Uterus (tissue), 4 donors: ENCODE measurements at places on chromosomes 4 and X.

GRCh38 chr4:48085821-48086589 lies 48.0 kb downstream of the TXK start:
- no peak for DNase-seq

GRCh38 chr4:137541876-137542646 lies 9.8 kb upstream of the PCDH18 start:
- no peak for DNase-seq

DNA sequence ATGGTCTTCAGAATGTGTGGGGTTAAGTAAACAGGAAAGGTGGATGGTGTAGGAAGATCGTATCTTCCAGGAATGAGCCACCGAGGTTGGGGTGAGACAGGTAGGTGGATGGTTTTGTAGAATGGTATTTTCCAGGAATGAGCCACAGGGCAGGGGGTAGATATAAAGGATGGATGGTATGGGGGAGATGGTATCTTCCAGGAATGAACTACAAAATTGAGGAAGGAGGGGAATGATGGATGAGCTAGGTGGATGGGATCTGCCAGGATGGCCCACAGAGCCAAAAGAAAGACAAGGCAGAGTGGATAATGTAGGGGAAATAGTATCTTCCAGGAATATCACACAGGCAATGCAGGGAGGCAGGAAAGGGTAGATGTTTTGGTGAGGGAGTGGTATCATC lies 60.0 kb downstream of the MAOA start:
- no peak for DNase-seq

DNA sequence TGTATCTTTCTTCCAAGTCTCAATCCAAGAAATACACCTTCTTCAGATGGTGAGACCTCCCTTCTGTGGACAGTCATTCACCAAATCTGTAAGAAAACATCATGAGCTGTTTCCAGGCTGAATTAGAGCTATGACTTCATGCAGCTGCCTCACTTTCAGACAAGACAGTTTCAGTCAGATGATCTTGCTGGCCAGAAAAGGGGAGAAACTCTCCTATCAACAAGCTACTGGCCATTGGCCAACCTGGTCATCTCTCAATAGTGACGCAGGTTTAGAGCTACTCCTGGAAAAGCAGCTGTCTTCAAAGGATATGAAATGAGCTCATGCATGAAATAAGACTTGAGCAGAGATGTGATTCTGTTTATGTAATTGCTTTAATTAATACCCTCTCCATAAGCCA lies 69.6 kb upstream of the NDP start:
- peak; percentile 82 for DNase-seq

DNA sequence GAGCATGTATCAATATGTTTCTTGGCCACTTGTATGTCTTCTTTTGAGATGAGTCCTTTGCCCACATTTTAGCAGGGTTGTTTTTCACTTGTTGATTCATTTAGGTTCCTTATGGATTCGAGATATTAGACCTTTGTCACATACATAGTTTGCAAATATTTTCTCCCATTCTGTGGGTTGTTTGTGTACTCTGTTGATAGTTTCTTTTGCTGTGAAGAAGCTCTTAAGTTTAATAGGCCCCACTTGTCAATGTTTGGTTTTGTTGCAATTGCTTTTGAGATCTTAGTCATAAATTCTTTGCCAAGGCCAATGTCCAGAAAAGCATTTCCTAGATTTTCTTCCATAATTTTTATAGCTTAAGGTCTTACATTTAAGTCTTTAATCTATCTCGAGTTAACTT lies 280.7 kb upstream of the GALNT7 start:
- DNase-seq = no peak

- no peak for DNase-seq
These were observed 105.5 kb downstream of the MID1 start for GRCh38 chrX:10514891-10515290.

GRCh38 chrX:28835991-28836390 lies 248.7 kb downstream of the IL1RAPL1 start:
- no peak for DNase-seq

DNA sequence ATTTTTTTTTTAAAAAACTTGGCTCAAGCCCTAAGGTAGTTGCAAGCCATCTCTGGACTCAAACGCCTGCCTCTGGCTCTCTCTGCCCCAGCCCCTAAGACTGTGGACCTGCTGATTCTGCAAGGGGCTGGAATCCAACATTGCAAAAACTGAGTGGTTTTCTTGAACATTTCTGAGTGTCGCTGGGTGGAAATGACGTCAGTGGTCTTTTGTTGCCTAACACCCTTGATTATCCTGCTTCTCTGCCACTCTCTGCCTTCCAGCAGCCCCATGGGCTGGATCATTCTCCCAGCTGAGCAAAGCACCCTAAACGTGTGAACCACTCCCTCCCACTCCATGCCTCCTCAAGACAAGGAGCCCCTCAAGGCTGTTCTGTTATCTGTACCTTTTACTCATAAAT lies 16.6 kb downstream of the BST1 start:
- no peak for DNase-seq

- DNase-seq = no peak
These were observed 717 bp downstream of the GPM6B start for GRCh38 chrX:13816176-13816575.

- no peak for DNase-seq
These were observed 405.1 kb downstream of the KCNIP4 start for GRCh38 chr4:21543514-21543913.

DNA sequence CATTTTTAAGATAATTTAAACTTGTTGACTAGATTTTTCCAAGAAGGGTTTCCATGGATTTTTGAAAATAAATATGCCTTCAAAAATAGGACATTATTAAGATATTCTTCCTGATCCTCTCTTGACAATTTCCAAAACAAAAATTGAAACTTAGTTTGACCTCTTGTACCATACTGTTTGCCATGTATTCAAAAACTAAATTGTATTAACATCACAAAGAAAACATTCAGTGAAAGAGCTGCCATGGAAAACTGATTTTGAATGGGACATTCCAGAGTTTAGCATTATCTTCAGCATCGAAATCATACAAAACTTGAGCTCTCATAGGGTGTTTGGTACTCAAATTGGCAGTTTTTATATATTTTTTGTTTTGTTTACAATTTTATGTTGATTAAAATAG lies 68.0 kb upstream of the HPGD start:
- DNase-seq = no peak

DNA sequence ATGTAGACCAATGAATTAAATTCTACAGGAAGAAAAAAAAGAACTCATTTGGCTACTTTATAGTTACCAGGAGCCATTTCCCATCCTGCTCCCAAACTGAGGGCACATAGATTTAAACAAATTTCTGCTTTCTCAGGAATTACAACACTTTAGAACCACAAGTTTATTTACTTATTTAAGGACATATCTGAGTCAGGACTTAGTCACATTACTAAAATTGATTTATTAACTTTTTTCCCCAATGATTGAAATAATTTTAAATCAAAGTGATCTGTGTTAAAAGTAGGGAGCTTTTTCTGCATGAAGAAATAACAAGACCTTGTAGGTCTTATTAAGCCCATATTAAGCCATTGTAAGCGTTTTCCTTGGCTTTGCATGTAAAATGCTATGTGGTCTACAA lies 291.0 kb upstream of the HAND2 start:
- no peak for DNase-seq

- DNase-seq = no peak
These were observed 5.9 kb downstream of the COL25A1 start for GRCh38 chr4:109296527-109296926.

- DNase-seq = no peak
These were observed 218.8 kb downstream of the MGST2 start for GRCh38 chr4:139884438-139884837.

DNA sequence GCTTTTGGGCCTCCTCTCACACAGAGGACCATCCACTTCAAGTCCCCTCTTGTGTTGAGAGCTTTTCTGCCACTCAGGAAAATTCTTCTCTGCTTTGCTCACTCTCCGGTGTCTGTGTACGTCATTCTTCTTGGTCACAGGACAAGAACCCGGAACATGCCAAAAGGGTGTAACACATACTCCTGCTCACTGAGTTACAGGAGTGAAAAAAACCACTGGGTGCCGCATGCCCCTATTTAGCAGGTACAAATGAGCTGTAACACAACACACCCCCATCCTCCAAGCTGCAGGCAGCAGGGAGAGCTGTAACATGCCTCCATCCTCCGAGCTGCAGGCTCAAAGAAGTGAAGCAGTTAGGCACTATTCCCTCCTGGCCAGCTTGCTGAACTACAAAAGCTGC lies 13.0 kb upstream of the CXCL2 start:
- DNase-seq = no peak

- no peak for DNase-seq
These were observed 73.8 kb downstream of the KDM6A start for GRCh38 chrX:44946771-44947170.

DNA sequence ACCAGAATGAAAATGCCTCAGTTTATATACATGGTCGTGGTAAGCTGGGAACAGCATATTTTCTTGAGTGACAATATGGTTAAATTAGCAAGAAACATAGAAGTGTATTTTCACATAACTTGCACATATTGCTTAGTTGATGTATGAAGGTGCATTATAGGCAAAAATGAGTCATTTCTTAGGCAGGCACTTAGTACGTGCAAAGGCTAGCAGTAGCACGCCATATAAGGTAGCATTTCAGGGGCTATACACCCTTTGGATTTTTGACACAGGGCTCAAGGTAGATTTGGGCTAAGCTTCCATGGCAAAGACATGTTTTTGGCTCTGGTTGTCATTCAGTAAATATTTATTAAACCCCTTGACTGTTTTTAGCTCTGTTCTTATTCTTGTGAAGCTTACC lies 33.1 kb downstream of the PCDH7 start:
- no peak for DNase-seq

- no peak for DNase-seq
These were observed 407.1 kb upstream of the FRG1 start for GRCh38 chr4:189533603-189534002.

DNA sequence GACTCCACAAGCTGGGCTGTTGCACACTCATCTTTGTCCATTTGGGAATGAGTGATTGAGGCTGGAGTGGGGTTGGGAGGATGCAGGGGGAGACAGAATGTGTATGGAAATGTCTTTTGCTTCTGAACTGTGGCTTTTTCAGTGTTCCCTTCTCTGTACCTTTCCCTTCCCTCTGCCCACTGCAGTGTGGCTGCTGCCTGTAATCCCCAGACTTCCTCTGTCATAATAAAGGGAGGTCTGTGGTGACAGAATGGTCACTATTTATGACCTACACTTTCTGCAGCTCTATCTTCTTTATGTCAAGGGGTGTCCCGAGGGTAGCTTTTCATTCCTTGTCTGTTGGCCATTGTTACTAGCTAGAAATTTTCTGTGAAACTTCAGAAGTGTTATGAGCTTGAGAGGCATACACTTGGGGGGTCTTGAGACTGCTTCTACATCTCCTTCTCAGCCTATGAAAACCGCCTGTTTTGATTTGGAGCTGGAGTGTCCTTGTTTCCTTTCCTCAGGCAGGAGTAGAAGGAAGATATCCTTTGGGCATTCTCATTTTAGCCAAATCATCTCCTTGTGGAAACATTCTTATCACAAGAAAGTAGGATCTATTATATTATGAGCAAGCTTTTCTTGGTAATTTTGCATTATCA lies 63.0 kb downstream of the ANK2 start:
- DNase-seq = no peak

- DNase-seq = no peak
These were observed 196.6 kb upstream of the AGA start for GRCh38 chr4:177638871-177639270.

DNA sequence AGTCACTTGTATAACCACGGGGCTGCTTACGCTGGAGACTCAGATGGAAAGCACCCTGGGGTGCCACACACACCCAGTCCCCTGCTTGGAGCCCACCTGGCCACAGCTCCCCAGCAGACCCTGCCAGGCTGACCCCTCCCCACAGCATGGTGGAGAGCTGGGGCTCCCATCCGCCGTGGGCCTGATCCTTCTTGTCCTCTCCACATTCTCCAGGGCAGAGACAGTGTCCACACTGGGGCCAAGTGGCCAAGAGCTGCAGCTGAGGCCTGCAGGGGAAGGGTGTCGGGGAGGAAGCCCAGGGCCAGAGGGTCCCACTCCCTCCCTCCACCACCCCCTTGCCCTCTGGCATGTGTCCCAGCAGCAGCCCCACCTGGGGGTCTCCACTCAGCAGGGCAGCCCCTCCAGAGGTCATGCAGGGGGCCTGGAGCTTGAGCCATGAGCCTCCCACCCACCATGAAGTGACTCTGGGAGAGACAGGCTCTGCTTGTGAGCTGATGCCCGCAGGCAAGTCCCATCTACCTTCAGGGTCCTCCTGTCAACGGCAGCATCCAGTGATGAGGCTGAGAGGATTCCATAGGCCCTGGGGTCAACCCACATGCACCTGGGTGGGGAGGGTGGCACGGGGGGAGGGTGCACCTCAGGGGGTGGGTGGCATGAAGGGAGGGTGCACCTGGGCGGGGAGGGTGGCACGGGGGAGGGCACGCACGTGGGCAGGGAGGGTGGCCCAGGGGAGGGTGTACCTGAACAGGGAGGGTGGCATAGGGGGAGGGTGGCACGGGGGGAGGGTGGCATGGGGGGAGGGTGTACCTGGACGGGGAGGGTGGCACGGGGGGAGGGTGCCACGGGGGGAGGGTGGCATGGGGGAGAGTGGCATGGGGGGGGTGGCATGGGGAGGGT lies 56.4 kb downstream of the FAM53A start:
- no peak for DNase-seq

- DNase-seq = no peak
These were observed 29.5 kb downstream of the FHDC1 start for GRCh38 chr4:152965611-152966010.

- no peak for DNase-seq
These were observed 33.8 kb upstream of the ARMCX2 start for GRCh38 chrX:101693476-101693875.

DNA sequence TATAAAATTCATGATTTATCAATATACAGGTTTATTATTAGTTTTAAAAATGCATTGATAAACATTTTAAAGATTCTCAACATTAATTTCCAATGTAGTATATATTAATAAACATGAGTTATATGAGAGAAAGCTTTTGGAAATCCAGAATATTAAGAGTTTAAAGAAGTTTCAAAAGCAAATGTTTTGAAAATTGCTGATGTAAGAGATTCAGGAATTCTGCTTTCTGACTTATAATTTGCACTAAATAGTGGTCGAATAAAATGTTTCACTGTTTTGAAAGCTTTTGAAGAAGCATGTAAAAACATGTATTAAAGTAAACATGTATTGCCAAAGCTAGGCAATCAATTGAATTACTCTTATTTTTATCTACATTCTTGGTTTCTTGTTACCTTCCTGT lies 151.2 kb upstream of the CXorf51B start:
- DNase-seq = no peak

DNA sequence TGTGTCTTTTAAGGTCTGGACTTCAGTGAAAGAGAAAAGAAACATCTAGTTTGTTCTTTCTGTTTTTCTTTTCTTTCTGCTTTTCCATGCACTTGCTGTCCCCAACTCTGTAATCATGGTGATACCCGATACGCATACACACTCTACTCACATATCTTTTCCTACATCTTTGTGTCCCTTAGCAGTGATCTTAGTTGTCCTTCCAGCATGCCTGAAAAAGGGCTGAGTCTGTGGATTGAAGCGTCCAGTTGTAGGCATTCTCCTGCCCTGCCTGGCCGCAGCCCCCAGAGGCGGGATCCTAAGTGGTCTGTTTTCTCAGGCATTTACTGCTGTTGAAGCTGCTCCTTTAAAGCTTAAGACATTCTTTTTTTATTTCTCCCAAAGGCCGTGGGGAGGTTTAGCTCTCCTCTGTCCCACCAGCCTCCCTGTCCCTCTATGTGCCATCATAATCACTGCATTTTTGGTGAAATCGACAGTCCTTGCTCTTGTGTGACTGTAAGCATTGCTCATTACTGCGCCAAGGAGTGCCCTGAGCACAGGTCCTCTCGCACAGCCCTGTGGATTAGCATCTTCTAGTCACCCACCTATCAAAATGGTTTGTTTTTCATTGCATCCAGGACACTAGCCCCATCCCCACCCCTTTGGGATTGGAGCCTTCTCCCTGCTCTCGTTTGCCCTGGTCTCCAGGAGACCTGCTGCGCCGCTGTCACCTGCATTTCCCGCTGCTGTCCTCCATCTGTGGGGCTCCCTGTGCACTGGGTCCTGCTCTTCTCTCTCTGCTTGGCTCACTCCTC lies 4.4 kb downstream of the RGS12 start:
- no peak for DNase-seq
